Activated CD4-positive, alpha-beta memory T cell treated with anti-CD3 and anti-CD28 coated beads for 36 hours (primary cell): ENCODE measurements at places on chromosomes 1 and 21. TPM values are rescaled to one million over a fixed set of nuclear protein-coding genes. Genes with fewer than 3 reads are reported as not detected.

Gene KIFAP3
- 15.7 TPM for total RNA-seq

- H3K4me1 ChIP-seq = peaks cover 73% of the 10 kb centered on the region
- H3K27ac ChIP-seq = peak overlapping the region; percentile 67
- H3K36me3 ChIP-seq = peaks cover 72% of the 10 kb centered on the region
- DNase-seq = no peak
These were observed 16.8 kb downstream of the IFNAR2 start for GRCh38 chr21:33246506-33246905.

Gene GPR157
- 3.5 TPM for total RNA-seq

GRCh38 chr21:14099570-14099969 is 111.2 kb downstream of the LIPI start:
- no peak overlapping the region for H3K4me3 ChIP-seq
- H3K27ac ChIP-seq = no peak overlapping the region
- DNase-seq = no peak

DNA sequence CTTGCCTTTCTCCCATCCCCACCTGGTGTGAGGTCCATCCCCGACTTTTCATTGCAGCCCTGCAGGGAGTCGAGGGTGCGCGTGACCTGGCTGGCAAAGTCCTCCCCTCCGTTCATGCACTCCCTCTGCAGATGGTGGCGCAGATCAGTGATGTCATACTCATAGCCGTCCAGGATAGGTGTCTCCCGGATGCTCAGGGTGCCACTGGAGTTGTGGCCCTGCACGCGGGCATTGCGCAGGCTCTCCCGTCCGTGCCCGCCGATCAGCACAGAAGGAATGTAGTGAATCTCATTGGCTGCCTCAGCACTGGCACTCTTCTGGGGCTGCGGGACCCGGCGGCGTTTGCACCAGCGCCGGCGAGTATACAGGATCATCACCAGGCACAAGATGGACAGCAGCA is 132.1 kb downstream of the ASTN1 start:
- peaks cover 2% of the 10 kb centered on the region for H3K27me3 ChIP-seq
- H3K4me3 ChIP-seq = no peak overlapping the region
- no peaks in the 10 kb centered on the region for H3K36me3 ChIP-seq
- no peak for DNase-seq

DNA sequence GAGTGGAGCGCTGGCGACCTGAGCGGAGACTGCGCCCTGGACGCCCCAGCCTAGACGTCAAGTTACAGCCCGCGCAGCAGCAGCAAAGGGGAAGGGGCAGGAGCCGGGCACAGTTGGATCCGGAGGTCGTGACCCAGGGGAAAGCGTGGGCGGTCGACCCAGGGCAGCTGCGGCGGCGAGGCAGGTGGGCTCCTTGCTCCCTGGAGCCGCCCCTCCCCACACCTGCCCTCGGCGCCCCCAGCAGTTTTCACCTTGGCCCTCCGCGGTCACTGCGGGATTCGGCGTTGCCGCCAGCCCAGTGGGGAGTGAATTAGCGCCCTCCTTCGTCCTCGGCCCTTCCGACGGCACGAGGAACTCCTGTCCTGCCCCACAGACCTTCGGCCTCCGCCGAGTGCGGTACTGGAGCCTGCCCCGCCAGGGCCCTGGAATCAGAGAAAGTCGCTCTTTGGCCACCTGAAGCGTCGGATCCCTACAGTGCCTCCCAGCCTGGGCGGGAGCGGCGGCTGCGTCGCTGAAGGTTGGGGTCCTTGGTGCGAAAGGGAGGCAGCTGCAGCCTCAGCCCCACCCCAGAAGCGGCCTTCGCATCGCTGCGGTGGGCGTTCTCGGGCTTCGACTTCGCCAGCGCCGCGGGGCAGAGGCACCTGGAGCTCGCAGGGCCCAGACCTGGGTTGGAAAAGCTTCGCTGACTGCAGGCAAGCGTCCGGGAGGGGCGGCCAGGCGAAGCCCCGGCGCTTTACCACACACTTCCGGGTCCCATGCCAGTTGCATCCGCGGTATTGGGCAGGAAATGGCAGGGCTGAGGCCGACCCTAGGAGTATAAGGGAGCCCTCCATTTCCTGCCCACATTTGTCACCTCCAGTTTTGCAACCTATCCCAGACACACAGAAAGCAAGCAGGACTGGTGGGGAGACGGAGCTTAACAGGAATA is 4.2 kb downstream of the TFAP2E start:
- peak overlapping the region; percentile 72 for H3K4me3 ChIP-seq
- H3K4me1 ChIP-seq = peaks cover 22% of the 10 kb centered on the region
- DNase-seq = peak; percentile 76
- peaks cover 5% of the 10 kb centered on the region for H3K27me3 ChIP-seq
- H3K36me3 ChIP-seq = no peaks in the 10 kb centered on the region

Gene ST6GALNAC3
- 0.26 TPM for total RNA-seq

Gene MXRA8
- total RNA-seq = 0.19 TPM

GRCh38 chr1:15799004-15799867 is 8.2 kb downstream of the UQCRHL start:
- no peak overlapping the region for H3K4me3 ChIP-seq
- H3K27me3 ChIP-seq = peaks cover 1% of the 10 kb centered on the region
- H3K4me1 ChIP-seq = peaks cover 3% of the 10 kb centered on the region
- H3K27ac ChIP-seq = no peak overlapping the region
- DNase-seq = peak; percentile 36

DNA sequence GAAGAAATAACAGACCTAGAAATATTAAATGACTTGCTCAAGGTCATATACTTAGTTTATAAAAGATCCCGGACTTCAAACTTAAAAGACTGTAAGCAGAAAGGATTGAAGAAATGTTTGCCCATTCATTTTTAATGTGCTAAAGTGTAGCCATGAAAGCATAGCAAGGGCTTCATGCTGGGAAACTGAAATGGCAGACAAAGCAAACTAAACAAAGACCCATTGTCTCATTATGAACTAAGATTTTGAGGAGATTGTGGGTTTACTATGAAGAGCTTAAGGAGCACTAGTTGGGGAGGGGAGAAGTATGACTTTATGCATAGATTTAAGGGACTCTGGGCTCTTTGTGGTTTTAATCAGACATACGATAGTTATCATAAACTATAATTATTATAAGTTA is 26.3 kb downstream of the ADAMTS1 start:
- H3K4me3 ChIP-seq = no peak overlapping the region
- no peak overlapping the region for H3K27ac ChIP-seq
- no peaks in the 10 kb centered on the region for H3K27me3 ChIP-seq
